ENCODE measurements at places on chromosomes 6 and 20.
A peak's percentile ranks its signal among the peaks of the same experiment; 100 is the strongest.

GRCh38 chr6:11618533-11618932 lies 81.0 kb downstream of the TMEM170B start:
- no peak for DNase-seq

- no peak for DNase-seq
Measured at GRCh38 chr20:22686097-22686496, 101.7 kb upstream of the FOXA2 start.

- no peak for DNase-seq
Measured at GRCh38 chr6:145199961-145200360, 535.4 kb downstream of the EPM2A start.

DNA sequence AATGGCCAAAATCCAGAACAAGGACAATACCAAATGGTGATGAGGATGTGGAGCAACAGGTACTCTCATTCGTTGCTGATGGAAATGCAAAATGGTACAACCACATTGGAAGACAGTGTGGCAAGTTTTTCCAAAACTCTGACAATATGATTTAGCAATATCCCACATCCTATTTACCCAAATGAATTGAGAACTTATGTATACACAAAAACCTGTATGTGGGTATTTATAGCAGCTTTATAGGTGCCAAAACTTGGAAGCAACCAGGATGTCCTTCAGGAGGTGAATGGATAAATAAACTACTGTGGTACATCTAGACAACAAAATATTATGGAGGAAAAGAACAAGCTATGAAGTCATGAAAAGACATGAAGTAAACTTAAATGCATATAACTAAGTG lies 156.5 kb downstream of the TFAP2A start:
- DNase-seq = no peak

DNA sequence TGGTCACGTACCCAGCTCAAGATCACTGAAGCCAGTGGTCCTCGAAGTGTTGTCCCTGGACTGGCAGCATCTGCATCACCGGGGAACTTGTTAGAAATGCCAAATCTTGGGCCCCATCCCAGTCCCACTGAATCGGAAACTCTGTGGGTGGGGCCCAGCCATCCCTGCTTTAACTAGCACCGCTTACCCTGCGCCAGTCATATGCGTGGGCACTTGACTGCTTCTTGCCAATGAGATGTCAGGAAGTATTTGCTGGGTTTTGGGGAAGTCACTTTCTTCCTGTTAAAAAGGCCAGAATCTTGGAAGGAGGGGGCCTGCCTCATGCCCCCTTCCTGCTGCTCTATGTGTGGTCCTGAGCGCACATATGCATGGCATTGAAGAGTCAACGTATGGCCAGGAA lies 11.7 kb upstream of the SULF2 start:
- DNase-seq = no peak

- DNase-seq = no peak
Measured at GRCh38 chr6:33654831-33655554, 33.9 kb downstream of the ITPR3 start.

DNA sequence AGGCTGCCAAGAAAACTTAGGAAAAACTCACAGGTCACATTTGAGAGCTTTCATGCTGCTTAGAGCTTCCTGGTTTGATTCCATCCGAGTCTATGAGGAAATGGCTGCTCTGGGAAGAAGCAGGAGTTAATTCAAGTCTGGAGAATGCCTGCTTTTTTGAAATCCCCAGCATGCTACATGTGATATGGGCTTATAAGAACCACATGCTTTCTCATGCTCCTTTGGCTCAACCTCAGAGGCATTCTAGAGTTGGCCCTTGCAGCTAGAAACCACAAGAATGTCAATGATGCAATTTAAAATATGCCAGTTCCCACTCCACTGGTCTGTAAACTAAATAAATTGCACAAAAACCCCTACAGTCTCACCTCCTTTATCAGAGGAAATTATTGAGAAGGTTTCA lies 142.9 kb upstream of the OLIG3 start:
- no peak for DNase-seq

GRCh38 chr20:38112261-38112929 lies 52.7 kb downstream of the TGM2 start:
- DNase-seq = no peak

- no peak for DNase-seq
Measured at GRCh38 chr6:43814111-43814510, 44.1 kb downstream of the VEGFA start.

DNA sequence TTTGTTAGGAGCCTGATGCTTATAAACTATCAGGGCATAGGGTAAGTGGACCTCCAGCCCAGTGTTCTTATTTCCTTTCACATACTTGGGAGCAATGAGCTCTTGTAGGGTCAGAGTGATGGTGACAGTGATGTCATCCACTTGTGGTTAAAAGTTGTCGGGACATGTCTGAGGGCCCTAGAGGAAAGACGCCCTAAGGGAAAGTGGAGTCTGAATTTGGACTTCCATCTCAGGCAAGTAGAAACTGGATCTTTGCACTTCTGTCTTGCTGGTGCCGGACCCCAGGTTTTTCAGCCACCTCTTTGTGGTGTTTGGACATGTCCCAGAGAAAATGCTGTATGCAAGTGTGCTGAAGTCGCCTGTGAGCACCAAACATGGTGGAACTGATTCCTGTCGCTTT lies 900.5 kb downstream of the C6orf118 start:
- no peak for DNase-seq

- DNase-seq = no peak
Measured at GRCh38 chr20:16708602-16709001, 21.2 kb upstream of the SNRPB2 start.

DNA sequence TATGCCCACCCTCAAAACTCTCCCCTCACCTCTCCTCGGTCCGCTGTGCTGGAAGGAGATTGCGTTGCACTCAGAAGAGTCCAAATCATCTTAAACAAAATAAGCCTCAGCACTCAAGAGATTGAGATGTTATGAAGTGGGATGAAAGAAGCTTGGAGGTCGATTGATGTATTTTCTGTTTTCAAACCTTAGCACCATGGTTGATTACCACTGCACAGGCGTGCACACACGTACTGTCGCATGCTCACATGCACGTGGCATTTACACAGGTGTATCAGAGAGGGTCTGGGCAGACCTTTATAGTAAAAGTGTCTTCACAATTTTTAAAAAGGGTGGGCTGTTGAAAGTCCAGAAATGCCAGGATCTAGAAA lies 612 bp upstream of the AGPAT4 start:
- DNase-seq = no peak

DNA sequence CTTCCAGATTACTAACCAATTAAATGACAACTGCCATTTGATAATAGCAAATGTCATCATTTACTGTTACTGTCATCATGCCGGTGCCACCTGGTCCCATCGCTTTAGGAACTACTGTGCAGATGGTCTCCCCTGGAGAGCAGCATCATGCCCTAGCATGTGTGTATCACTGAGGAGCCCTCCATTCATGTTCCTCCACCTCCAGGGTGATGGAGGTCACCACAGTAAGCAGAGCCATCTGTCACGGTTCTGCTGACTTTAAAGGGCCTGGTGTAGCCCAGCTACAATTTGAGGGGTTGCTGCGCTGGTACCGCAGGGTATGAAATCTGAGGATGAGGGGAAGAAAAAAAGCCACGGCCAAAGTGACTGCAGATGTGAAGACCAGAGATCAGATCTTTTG lies 118.8 kb upstream of the KCNK16 start:
- DNase-seq = no peak

DNA sequence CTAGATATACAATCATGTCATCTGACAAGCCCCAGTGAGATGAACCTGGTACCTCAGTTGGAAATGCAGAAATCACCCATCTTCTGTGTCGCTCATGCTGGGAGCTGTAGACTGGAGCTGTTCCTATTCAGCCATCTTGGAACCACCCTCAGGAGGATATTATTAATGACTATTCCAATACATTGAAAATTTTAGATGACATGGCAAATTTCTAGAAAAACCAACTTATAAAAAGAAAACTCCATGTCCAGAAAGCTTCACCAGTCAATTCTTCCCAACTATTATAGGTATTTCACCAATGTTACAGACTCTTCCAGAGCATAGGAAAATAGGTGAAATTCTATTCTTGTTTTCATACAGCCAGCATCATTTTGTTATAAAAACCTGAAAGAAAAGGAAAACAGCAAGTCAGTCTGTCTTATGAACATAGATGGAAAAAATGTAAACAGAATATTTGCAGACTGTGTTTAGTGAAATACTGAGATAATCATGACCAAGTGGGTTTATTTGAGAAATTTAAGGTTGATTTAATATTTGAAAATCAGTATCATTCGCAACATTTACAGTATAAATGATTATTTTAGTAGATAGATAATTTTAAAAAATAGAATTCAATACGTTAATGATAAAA lies 43.3 kb downstream of the ATRN start:
- DNase-seq = no peak

GRCh38 chr6:14591998-14592397 lies 474.4 kb downstream of the CD83 start:
- DNase-seq = no peak

GRCh38 chr6:33957892-33958525 lies 154.2 kb upstream of the MLN start:
- no peak for DNase-seq

- DNase-seq = no peak
Measured at GRCh38 chr20:15199698-15200097, 862.3 kb upstream of the FLRT3 start.

DNA sequence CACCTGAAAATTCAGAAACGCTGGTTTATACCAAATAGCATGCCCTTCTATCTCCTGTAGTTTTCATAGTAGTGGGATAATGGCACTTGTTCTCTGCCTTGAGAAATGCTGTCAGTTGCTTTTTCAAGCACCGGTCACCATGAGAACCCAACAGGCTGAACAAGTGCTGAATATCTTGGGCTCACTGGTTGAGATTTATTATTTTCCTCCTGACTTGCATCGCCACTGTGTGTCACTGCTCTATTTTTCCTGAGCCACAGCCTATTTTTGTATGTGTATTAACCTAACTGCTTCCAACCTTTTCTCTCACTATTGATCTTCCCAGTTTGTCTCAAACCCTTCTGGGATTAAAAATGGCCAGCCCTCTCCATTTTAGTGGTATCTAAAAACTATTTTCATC lies 71.9 kb downstream of the OPN5 start:
- no peak for DNase-seq

DNA sequence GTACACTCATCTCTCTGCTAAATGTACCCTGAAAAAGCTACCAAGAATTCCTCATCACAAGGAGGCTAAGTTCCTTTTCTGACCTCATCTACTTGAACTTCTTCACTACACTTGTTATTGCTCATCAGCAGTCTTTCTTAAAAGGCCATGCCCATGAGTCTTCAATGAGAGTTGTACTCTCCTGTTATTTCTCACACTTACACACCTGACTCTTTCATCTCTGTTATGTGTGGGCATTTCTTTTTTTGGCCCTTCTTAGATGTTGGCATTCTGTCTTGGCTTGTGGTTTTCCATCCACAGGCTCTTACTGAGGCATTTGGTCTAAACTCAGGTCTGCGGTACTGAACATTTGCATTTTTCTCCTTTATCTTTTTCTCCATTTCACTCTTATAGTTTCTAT lies 10.7 kb upstream of the SLC17A1 start:
- peak; percentile 13 for DNase-seq

- DNase-seq = no peak
Measured at GRCh38 chr6:84442208-84442607, 214.8 kb upstream of the CEP162 start.

DNA sequence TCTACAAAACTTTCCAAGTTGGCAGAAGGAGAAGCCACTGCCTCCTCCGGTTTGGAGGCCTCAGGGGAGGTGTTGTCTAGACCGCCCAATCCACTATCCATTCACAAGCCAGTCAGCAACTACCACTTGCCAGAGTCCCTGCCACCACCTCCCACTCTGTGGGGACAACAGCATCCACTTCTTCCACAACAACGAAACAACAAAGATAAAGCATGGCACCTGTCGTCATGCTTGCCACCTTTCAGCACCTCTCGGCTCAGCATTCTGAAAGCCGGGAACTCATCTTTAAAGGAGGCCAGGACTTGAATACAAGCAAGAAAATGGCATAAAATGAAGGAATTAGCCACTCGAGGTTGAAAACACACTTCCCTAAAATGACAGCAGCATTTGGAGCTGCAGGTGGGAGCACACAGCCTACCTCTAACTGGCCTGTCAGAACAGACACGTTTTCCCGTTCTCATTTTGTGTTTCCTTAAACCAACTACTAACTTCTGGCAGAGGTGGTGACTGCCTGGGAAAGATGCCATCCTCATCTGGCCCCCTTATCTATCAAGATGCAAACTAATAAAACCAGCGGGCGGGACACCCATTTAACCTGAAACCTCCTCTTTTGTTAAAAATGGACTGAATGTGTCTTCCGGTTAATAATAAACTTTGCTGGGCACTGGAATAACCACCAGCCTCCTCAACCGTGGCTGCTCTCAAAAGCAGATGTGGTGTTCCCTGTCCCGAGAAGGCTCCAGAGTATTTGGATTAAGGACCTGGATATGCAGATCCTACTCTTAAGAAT lies 21.7 kb downstream of the YTHDF1 start:
- no peak for DNase-seq

GRCh38 chr20:44601801-44602204 lies 19.4 kb downstream of the PKIG start:
- no peak for DNase-seq

GRCh38 chr6:16441262-16441661 lies 202.9 kb downstream of the GMPR start:
- DNase-seq = no peak

GRCh38 chr6:6986344-6986743 lies 121.4 kb upstream of the RREB1 start:
- no peak for DNase-seq

GRCh38 chr6:50141100-50141499 lies 91.4 kb upstream of the DEFB112 start:
- no peak for DNase-seq

- no peak for DNase-seq
Measured at GRCh38 chr20:20699144-20699543, 13.3 kb downstream of the RALGAPA2 start.

DNA sequence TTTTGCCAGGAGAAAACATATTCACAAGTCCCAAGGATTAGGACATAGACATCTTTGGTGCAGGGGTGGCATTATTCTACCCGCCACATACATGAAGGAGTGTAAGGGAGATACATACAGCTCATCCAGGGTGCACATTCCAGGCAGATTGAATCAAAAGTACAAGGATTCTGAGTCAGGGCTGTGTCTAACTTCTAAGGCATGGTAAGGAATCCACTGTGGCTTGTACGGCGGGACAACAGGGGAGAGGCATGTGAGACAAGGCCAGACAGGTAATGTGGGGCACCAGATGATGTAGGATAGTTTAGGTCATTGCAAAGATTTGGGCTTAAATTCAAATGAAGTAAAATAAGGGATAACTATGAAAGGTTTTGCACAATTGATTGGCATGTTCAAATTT lies 780.9 kb downstream of the C6orf118 start:
- DNase-seq = no peak

Data from GM12864 (cell line).